ENCODE measurements at places on chromosomes 3 and 15.

DNA sequence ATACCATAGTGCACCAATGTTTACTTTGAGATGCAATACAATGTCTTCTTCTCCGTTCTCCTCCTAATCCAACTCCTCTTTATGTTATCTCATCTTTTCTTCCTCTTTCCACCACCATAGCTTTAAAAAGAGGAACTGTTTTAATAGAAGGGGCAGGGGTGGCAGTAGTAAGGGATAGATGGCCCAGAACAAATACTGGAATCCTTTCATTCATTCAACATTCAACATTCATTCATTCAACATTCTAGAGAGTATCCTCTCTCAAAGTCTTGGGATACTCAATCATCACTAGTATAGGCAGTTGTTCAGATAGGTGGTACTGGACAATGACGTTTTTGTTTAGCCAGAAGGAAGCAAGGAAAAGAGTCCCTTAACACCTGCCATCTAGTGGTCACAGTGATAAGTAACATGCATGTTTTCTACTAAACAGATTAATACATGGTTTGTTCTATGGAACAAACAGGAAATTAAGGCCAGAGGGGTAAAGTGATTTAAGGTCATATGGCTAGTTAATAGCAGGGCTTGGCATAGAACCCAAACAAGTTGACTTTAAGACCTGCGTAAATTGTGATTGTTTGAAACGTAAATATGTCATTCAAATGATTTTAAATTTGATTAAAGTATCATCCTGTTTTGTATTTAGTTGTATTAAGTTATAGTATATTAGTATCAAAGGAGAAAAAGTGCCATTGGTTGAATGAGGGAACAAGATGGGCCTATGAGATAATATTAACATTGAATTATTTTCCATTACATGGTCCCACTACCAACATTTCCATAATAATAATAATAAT, 26.9 kb upstream of the EHHADH start:
- DNase-seq, result peak; percentile 86

- DNase-seq, result no peak
Observed at GRCh38 chr3:197225579-197225978, 72.8 kb downstream of the DLG1 start.

GRCh38 chr15:79172032-79172481, 81.5 kb upstream of the RASGRF1 start:
- DNase-seq, result no peak

GRCh38 chr3:45938864-45939263, 4.4 kb upstream of the CXCR6 start:
- DNase-seq, result peak; percentile 70

GRCh38 chr3:56398659-56399058, 69.6 kb downstream of the ERC2 start:
- DNase-seq, result no peak
